ENCODE measurements at places on chromosomes 4 and X.

GRCh38 chr4:127809173-127809800, 27.2 kb downstream of the HSPA4L start:
- DNase-seq = peak; percentile 3

- no peak for DNase-seq
Measured at GRCh38 chr4:19134685-19135084, 1113.1 kb upstream of the LCORL start.

DNA sequence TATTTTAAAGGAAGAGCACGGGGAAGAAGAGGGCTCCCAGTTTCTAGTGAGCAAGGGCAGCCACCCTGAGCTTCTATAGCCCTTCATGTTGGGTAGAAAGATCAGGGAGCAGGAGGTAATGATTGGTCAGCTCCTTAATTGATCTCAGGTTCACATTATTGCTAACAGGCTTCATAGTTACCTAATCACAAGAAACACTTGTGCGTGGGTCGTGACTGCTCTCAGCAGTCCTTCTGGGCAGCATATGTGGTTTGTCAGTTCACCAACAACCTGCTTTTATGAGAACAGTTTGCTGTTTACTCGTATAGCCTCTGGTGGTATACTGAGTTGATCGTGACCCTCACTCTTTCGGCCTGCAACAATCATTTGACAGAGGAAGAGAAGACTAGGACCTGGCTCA, 4.7 kb upstream of the DOK7 start:
- DNase-seq = no peak

DNA sequence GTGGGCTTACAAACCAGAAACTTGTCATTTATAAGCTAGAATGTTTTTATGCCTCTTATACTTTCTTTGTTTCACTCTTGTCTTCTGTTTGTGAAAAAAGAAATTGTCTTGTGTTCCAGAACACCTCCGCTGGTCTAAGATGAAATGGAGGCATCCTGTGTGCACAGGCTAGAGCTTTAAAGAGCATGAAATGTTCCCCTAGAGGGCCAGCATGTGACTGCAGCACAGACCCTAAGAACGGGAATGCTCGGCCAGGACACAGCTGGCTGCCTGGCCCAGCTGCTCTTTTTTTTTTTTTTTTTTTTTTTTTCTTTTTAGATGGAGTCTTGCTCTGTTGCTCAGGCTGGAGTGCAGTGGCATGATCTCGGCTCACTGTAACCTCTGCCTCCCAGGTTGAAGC, 33.6 kb downstream of the SETD7 start:
- no peak for DNase-seq

DNA sequence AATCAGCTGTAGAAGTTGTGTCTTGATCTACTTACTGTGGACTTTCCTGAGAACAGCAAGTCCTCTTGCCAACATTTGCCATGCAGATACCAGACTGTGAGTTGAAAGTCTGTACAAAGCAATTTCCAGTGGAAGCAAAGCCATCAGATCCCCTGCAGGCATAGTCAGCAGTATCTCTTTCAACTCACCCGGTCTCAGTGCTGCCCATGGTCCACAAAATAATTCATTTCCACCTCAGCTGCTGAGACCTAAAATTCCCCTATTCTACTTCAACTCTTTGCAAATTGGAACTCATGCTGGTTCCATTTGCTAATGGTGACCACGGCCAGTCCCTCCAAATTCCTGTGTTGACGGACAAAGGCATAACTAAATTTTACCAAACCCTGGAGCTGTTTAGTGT, 46.0 kb upstream of the RPL34 start:
- DNase-seq = no peak

DNA sequence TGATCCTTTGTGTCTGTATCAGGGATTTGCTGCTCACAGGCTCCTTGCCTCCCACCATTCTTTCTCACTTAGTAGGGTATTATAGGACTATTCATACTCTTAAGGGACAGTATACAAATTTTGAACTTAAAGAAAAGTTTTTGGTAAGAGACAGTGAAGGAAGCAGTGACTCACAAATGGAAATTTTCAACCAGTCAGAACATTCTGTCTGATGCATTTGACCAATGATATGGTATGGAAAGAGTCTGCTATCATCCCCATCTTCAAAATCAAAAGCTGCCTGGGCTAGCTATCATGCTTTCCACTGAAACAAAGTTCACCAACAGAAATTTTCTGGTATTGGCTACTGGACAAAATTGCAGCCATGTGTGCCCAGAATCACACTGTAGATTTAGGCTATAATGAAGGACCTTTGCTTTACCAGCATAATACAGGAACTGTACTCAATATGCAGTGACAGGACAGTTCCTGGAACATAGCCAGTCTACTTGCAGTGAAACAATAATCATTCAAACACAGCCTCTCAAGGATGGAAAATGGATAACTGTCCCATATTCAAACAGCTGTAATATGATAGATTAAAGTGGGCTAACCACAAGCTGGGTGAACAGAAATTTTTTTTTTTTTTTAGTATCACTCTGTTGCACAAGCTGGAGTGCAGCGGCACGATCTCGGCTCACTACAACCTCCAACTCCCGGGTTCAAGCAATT, 109.0 kb upstream of the ACSL4 start:
- DNase-seq = peak; percentile 73

DNA sequence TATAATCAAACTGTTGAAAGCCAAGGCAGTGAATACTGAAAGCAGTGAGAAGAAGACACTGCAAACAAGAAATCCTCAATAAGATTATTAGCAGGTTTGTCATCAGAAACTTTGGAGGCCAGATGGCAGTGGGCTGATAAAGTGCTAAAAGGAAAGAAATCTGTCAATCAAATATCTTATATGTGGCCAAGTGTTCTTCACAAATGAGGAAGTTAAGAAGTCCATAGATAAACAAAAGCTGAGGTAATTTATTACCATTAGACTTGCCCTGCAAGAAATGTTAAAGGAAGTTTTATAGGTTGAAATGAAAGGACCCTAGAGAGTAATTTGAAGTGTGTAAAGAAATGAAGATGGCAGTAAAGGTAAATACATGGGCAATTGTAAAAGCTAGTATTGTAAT, 586.6 kb downstream of the RAPGEF2 start:
- DNase-seq = no peak

GRCh38 chrX:25017667-25018247, 2.0 kb upstream of the ARX start:
- no peak for DNase-seq

DNA sequence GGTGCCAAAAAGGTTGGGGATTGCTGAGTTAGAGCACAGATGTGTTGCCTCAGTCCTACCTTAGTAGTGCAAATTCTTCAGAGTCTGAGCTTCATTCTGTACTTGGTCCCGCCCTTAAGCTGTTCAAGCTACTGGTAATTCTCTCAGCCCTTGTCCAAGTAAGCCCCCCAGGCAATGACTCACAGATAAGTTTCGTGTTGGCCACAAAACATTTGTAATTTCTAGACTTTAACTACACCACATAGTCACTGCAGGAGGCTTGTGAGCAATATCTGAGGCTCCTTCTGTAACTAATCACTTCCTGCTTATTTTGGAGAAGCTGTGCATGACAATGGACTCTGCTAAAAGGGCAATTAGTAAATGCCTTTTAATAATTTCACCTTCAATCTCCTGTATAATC, 1420.5 kb downstream of the PCDH7 start:
- peak; percentile 92 for DNase-seq

- DNase-seq = no peak
Measured at GRCh38 chr4:159018062-159018629, 84.7 kb upstream of the RAPGEF2 start.

- no peak for DNase-seq
Measured at GRCh38 chrX:107686026-107686425, 57.7 kb downstream of the PRPS1 start.

DNA sequence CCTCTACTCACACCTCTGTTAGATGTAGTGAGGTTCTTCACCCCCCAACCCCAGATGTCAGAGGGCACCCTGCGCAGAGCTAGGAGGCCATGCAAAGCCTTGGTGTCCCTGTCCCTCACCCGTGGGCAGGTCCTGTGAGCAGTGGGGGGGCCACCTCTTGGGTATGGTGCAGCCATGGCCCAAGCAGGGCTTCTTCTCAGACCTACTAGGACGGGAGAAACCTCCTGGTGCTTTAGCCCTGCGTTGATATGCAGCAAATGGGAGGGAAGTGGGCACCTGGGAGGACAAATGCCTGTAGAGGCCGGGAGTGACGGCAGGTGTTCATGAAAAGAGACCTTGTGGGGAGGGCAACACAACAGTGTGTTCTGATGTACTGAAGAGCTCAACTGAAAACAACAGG, 38.5 kb upstream of the MSANTD1 start:
- DNase-seq = no peak

GRCh38 chr4:112181358-112182000, 36.2 kb downstream of the FAM241A start:
- no peak for DNase-seq

- peak; percentile 22 for DNase-seq
Measured at GRCh38 chr4:133095591-133095990, 53.5 kb upstream of the PCDH10 start.

GRCh38 chr4:10212400-10212799, 95.8 kb upstream of the WDR1 start:
- no peak for DNase-seq

GRCh38 chr4:6230827-6231662, 30.7 kb upstream of the JAKMIP1 start:
- DNase-seq = no peak

DNA sequence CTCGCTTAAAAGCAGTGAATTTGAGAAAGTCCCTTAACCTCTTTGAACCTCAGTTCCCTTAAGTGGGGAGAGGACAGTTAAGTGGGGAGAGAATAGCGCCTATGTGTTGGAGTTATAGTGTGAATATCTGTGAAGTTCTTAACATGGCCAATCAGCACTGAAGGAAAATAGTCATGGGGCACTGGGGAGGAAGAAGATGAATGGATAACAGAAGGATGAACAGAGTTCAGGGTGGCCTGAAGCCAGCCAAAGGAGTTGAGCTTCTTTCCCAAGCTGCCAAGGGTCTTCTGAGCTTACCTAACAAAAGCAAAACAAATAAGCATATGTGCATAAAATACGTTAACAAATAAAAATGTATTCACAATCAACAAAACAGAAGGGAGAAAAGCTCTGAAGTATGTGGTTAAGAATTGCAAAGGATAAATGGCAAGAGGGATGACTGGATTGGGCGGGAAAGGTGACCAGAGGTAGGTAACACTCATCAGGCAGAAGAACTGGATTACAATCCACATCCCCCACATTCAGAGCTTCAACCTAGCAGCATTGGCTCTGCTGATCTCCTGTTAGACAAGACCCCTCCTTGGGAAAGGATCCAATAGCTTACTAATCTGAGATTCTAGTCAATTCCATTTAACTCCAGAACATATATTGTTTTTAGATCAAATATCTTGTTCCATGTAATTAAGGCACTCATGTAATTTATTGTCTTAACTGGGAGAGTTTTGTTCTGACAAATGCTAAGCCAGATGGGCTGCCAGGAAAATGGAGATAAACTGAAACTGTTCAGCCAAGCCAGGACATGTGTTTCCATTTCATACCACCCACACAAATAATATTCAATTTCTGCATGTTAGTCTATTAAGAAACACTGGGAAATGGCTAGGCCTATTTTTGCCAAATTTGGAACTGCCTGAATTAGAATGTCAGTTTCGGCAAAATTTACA, 221.2 kb downstream of the LDB2 start:
- DNase-seq = no peak

GRCh38 chr4:54728368-54728767, 70.6 kb downstream of the KIT start:
- no peak for DNase-seq

DNA sequence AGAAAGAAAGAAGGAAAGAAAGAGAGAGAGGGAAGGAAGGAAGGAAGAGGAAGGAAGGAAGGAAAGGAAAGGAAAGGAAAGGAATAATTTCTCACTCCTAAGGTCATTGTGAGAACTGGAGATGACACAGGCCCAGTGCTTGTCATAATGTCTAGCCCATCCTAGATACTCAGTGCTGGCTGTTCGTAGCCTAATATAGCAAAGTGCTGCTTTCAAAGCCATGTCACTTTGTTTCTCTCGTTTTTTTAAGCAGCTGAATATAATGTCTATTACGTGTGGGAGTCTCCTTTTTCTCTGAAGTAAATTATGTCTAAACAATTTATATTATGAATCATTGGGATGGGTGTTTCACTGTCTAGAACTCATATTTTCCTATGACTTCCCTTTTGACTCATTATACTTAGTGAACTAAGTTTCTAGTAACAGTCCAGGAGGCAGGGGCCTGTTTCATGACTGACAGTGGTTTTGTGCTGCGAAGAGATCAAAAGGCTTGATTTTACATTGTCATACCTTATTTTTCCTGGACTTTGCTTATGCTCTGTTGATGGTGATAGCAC, 327.0 kb upstream of the ZFP42 start:
- peak; percentile 74 for DNase-seq

GRCh38 chr4:152689615-152690501, 10.1 kb upstream of the TMEM154 start:
- DNase-seq = no peak

- DNase-seq = peak; percentile 19
Measured at GRCh38 chrX:39309721-39310152, 508.5 kb downstream of the MID1IP1 start.

DNA sequence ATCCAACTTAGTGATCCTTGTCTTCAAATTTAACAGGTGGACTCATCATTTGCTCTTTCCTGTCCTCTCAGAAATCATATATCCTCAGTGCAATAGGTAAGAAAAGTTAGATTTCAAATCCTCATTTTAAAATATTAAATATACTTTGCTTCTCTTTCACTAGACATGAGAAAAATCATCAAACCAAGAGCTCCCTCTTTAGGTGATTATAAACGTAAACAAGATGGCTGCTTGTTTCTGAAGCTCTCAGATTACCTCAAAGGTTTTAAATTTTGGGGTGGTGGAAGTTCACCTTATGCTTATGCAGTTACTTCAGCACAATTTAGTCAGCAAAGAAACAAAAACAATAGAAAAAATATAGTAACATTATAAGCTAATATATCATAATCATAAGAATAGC, 27.3 kb downstream of the CSN3 start:
- DNase-seq = no peak

DNA sequence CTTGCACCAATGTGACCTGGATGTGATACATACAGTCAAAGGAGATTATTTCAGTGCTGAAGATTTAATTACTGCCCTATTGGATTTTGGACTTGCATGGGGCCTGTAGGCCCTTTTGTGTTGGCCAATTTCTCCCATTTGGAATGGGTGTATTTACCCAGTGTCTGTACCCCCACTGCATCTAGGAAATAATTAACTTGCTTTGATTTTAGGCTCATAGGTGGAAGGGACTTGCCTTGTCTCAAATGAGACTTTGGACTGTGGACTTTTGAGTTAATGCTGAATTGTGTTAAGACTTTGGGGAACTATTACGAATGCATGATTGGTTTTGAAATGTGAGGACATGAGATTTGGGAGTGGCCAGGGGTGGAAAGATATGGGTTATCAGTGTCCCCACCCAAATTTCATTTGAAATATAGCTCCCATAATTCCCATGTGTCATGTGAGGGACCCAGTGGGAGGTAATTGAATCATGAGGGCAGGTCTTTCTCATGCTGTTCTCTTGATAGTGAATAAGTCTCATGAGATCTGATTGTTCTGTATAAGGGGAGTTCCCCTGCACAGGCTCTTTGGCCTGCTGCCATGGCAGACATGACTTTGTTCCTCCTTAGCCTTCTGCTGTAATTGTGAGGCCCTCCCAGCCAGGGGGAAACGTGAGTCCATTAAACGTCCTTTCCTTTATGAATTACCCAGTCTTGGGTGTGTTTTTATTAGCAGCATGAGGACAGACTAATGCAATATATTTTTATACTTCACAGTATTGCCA, 362.2 kb upstream of the SPANXN4 start:
- DNase-seq = no peak

GRCh38 chr4:77367638-77368037, 210.6 kb downstream of the CCNG2 start:
- DNase-seq = no peak

- DNase-seq = peak; percentile 22
Measured at GRCh38 chr4:145047151-145047550, 50.8 kb downstream of the ANAPC10 start.

GRCh38 chr4:6875431-6875831, 34.2 kb upstream of the TBC1D14 start:
- DNase-seq = no peak

Data from fibroblast of skin of right biceps (primary cell).